ENCODE measurements at places on chromosomes 13 and 19.

DNA sequence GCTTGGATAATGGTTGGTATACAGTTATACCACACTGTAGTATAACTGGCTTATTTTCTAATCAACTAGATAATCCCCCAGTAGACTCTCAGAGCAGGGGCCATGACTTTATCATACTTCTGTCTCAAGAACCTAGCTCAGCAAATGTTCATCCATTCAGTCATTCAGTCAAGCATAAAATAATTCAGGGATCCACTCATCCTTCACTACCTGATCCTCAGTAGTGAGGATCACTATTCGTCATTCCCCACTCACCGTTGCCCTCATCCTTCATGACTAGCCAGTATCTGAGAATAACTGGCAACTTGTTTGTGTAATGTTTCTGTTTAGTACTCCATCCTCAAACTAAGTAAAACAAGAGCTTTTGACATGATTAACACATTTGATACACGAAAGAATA, 77.6 kb downstream of the TSC22D1 start:
- no peak for DNase-seq

GRCh38 chr13:41388143-41388881, 69.0 kb upstream of the RGCC start:
- no peak for DNase-seq

- no peak for DNase-seq
Observed at GRCh38 chr13:98523455-98524102, 53.3 kb downstream of the STK24 start.

GRCh38 chr13:33409673-33410510, 124.3 kb upstream of the STARD13 start:
- DNase-seq, result no peak

GRCh38 chr13:72692884-72693514, 34.4 kb downstream of the MZT1 start:
- no peak for DNase-seq

DNA sequence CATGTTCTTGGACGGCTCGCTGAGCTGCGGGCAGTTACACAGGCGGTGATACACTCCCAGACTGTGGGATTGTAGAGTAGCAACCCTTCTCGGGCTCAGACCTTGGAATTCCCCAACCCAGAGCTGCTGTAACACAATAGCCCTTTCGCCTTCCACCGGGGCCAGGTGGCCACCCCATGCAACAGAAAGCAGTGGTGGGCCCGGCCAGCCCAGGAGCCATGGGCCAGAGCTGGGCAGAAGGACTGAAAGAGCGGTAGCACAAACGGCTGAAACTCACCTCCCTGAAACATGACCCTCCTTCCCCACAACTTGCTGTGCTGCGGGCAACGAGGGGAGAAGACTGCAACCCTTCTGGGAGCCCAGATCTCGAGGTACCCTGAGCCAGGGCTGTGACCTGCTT, 429.0 kb downstream of the SLITRK1 start:
- no peak for DNase-seq

GRCh38 chr13:90154311-90154960, 1193.1 kb upstream of the MIR17HG start:
- DNase-seq, result no peak
